Kidney epithelial cell (primary cell): ENCODE measurements at places on chromosomes 1 and 21.

DNA sequence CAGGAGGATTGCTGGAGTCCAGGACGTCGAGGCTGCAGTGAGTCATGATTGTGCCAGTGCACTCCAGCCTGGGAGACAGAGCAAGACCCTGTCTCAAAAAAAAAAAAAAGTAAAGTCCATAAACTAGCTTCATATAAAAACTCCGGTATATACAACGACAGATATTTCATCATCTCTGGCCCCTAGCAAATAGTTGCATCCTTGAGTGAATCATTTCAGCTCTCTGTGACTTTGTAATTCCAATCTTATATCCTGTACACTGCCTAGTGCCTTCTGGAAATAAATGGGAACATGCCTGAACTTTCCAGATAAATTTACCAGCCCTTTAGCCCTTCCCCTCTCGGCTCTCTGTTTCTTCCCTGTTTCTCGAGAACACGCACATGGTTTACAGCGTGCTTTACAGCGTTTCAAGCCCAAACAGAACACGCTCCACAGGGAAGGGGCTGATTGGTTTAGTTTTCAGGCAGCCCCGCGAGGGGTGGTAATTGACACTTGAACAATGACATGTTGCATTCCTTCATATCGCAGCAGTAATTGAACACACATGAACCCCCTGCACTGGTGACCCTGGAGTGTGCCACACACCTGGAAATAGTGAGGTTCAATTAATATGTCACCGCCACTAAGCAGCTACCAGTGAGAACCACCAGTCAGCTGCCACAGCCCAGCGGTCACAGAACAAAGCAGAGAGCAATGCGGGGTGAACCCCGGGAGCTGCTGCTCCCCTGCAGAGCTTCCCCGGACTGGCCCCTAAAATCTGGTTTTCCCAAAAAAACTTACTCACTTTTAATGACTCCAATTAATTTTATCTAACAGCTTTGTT lies 35.7 kb upstream of the SIM2 start:
- DNase-seq = no peak

- DNase-seq = no peak
Observed at GRCh38 chr1:243413431-243414151, 157.8 kb downstream of the SDCCAG8 start.

DNA sequence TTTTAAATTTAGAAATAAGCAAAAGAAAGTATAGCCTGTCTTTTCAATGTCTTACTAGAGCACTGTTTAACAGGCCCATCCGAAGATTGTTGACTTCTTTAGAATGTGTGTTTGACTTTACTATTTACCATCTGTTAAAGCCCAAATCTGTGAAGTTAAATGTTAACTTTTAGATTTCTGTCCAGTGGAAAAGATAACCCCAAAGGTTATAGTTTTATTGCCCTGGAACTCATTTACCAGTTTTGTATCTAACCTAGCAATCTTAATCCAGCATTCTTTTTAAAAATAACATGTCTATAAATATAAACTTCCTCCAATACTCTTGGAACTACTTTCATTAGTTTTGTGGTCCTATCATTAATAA lies 37.9 kb downstream of the SNRPE start:
- no peak for DNase-seq

GRCh38 chr21:18144339-18144738 lies 100.3 kb upstream of the CHODL start:
- DNase-seq = no peak

DNA sequence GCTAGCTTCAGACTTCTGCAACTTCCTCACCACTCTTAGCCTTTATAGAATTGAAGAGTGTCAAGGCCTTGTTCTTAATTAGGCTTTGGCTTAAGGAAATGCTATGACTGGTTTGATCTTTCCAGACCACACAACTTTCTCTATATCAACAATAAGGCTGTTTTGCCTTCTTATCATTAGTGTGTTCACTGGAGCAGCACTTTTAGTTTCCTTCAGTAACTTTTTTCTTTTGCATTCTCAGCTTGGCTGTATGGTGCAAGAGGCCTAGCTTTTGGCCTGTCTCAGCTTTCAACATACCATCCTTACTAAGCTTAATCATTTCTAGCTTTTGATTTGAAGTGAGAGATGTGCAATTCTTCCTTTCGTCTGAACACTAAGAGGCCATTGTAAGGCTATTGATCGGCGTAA lies 8.6 kb downstream of the PRKACB start:
- peak; percentile 50 for DNase-seq

- DNase-seq = no peak
Observed at GRCh38 chr1:150760013-150760412, 5.6 kb downstream of the CTSS start.

- peak; percentile 42 for DNase-seq
Observed at GRCh38 chr1:245500546-245500945, 345.8 kb downstream of the KIF26B start.

GRCh38 chr1:217791091-217791490 lies 159.9 kb downstream of the SPATA17 start:
- DNase-seq = no peak

- DNase-seq = no peak
Observed at GRCh38 chr1:170134521-170134920, 11.2 kb upstream of the NTMT2 start.

GRCh38 chr1:78831731-78832360 lies 174.7 kb downstream of the ADGRL4 start:
- DNase-seq = peak; percentile 87

GRCh38 chr1:230784163-230784562 lies 37.0 kb downstream of the CAPN9 start:
- no peak for DNase-seq

DNA sequence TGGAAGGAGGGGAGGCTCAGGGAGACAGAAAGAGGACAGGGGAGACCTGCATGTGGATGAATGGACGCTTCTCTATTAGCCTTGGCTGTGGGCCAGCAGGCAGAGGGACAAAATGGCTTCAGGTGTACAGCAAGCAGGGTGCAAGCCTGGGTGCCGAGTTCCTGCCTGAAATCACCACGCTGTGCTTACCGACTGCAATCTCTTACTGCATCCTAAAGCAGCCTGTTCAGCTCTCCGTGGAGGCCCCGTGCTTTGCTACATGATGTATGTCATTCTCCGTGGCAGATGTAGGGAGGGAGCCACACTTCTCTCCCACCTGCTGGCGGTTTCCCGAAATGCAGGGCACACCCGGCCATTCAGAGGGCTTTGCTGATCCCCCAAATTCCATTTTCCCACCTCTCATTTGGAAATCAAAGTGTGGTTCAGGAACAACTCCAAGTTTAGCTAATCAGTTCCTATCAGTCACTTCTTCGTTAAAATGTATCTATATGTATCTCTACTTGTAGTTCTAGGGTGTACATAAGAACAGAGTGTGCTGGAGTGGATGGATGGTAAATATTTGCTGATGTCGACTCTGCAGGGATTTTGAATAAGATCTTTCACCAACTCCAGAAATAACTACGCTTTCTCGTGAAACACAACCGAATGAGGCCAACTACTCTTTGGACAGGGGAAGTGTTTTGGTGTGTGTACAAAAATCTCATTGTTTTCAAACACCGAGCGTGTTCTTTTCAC lies 122.3 kb upstream of the BACE2 start:
- no peak for DNase-seq

DNA sequence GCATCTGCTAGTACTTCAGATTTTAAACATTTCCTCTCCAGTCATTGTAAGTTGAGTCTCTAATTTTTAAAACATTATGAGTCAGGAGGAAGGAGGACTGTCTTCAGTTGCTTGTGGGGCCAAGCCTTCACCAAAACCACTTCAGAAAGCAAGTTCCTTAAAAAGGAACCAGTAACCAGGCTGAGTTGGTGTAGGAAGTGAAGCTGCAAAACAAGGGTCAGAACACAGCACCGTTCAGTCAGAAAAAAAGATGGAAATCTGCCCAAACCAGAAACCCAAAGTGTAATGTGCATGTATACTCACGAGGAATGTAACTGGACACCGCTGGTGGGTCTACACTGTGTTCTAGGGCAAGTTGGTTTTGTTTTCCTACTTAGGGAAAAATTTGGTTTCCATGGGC lies 402.1 kb downstream of the SETD4 start:
- no peak for DNase-seq

- no peak for DNase-seq
Observed at GRCh38 chr1:219201656-219202055, 28.0 kb downstream of the LYPLAL1 start.

- no peak for DNase-seq
Observed at GRCh38 chr1:170326186-170326585, 180.4 kb downstream of the NTMT2 start.

GRCh38 chr1:86926883-86927282 lies 12.4 kb downstream of the HS2ST1 start:
- DNase-seq = no peak

DNA sequence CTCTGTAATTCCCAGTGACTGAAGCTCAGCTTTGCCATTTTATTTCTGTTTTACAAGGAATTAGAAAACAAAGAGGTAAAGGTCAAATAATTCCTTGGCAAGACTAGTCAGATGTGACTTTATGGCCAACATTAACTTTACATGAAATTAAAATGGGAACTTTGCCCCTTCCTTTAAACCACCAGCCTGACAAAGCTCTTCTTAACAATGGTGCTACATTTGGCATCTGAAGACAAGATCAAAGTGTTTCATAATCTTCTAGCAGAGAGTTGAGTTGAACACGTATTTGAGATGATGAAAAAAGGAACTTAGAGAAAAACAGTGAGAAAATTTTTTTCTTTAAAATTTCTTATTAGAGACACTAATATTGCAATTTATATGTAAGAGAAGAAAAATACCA lies 193.8 kb downstream of the AK5 start:
- no peak for DNase-seq

- DNase-seq = no peak
Observed at GRCh38 chr21:41322496-41323382, 6.1 kb downstream of the FAM3B start.

- no peak for DNase-seq
Observed at GRCh38 chr21:45891388-45892155, 90.0 kb upstream of the COL6A1 start.

- no peak for DNase-seq
Observed at GRCh38 chr1:19606817-19607642, 37.1 kb upstream of the NBL1 start.

- DNase-seq = no peak
Observed at GRCh38 chr1:202599669-202600431, 110.4 kb downstream of the SYT2 start.

DNA sequence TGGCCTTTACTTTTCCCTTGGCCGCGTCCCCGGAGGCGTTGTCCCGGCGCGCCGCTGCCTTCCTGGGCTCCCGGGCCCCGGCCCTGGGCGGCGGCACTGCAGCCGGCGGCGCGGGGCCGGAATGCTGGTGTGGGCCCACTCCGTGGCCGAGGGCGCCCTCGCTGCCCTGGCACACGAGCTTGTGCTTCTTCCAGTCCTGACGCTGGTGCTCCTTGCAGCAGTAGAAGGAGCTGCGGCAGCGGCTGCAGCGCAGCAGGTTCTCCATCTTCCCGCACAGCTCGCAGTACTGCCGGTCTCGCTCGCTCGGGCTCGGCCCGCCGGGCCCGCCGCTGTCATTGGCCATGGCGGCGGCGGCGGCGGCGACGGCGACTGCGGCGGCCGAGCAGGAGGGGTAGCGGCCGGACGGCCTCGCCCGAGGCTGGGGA lies 529 bp downstream of the EGLN1 start:
- no peak for DNase-seq

- no peak for DNase-seq
Observed at GRCh38 chr1:30603081-30603858, 120.1 kb downstream of the MATN1 start.

DNA sequence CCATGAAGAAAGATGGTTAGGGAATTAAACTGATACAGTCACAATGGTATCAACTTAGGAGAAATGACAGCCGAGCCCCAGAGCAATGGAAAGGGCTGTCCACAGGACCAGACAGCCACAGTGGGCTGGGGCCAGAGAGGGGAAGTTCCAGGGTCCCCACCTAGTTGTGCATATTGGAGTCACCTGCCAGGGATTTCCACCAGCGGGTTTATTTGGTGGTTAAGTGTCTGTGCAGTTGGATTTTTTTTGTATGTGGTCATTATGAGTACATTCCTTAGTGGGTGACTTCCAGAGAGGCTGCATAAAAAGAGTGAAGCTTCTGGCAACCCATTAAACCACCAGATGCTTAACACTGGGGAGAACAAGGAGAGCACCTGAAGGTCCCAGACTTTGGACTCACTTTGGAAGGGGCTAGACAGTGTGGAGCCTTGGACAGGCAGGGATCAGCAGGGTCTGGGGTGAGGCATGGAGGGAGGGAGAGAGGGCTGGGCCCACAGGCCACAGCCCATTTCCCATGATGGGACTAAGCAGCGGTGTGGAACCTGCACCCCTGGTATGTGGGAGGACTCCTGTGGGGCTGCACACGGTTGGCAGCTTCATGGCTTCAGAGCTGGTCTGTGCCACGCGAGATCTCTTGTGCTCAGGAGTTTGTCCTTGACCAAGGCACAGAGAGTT lies 7.8 kb upstream of the PTTG1IP start:
- peak; percentile 74 for DNase-seq

DNA sequence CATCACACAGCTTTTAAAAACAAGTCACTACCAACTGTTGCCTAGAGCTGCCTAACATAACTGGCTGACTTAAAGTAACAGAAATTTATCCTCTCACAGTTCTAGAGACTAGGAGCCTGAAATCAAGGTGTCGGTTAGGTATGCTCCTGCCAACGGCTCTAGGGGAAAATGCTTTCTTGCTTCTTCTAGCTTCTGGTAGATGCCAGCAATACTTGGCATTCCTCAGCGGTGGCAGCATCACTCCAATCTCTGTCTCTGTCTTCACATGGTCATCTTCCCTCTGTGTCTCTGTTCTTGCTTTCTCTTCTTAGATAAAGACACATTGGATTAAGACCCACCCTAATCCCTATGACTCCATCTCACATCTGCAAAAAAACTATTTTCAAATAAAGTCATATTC lies 51.5 kb downstream of the DMRTA2 start:
- DNase-seq = no peak

GRCh38 chr1:174872615-174873058 lies 127.1 kb upstream of the CACYBP start:
- DNase-seq = peak; percentile 32

- no peak for DNase-seq
Observed at GRCh38 chr1:55575571-55576279, 360.6 kb upstream of the USP24 start.

GRCh38 chr1:45848714-45849113 lies 45.3 kb downstream of the MAST2 start:
- no peak for DNase-seq

DNA sequence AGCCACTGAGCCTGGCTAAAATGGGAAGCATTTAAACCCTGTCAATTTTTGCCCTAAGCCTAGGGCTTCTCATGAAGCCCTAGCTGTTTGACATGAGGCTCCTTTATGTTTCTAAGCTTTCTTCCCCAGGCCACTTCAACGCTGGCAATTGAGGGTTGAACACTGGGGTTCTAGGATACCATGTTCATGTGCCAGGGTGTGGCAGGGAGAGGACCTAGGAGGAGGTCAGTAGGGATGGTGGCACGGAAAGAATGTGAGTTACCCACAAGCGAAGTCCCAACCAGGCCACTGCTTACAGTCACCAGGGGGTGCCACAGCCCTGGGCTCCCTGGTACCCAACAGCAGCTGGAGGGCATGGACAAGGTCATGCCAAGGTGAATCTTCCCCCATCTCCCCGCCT lies 90.8 kb upstream of the AJAP1 start:
- DNase-seq = no peak

GRCh38 chr1:150182247-150182646 lies 32.5 kb downstream of the PLEKHO1 start:
- DNase-seq = no peak

- no peak for DNase-seq
Observed at GRCh38 chr1:239212811-239213220, 173.6 kb upstream of the CHRM3 start.
